ENCODE measurements at places on chromosomes 13 and 19. TPM values are rescaled to one million over a fixed set of nuclear protein-coding genes. Genes with fewer than 3 reads are reported as not detected.

GRCh38 chr19:41918653-41919244 is 9.5 kb downstream of the ERFL start:
- no peak for DNase-seq

DNA sequence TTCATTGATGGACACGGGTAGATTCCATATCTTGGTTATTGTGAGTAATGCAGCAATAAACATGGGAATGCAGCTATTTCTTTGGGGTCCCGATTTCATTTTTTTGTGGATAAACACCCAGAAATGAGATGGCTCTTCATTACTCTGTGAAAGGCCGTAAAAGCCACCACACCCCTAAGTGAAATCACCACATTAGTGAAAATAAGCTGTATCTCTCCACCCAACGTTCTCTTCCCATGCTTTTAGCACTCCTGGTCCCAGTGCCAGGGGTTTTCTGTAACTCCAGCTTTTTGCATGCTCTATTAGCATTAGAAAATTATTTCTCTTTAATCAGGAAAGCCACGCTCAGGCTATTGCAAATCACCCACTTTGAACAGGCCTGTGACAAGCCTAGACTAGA is 15.8 kb downstream of the CHAMP1 start:
- no peak for DNase-seq

ANKRD24 gene
- 0.26 TPM for total RNA-seq

OR7C1 gene
- total RNA-seq = under 0.01 TPM

PCDH9 gene
- 0.26 TPM for total RNA-seq

Data from bronchial epithelial cell (primary cell).